ENCODE measurements at places on chromosomes 13 and 19.
A peak's percentile ranks its signal among the peaks of the same experiment; 100 is the strongest.

- peak; percentile 40 for DNase-seq
Observed at GRCh38 chr19:55638864-55639359, 1.9 kb upstream of the ZNF580 start.

- no peak for DNase-seq
Observed at GRCh38 chr13:31399690-31400089, 199.9 kb downstream of the B3GLCT start.

- DNase-seq, result peak; percentile 39
Observed at GRCh38 chr19:16367261-16367683, 42.6 kb downstream of the KLF2 start.

DNA sequence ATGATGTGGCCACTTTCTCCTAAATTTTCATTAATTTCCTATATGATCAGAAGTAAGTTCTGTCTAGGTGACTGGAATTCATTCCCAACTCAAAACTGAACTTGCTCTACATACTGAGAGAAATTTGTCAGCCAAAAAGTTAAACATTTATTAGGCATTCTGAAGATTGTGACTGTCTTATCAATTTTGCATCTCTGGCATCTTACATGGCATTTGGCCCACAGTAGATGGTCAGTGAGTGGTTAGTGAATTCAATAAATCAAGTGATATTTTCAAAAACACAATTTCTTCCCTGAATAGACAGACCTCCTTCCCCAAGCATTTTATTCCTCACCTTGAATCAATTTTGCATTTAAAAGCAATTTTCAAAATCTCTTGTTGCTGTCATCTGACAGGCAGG lies 363.2 kb upstream of the NBEA start:
- no peak for DNase-seq

GRCh38 chr13:101399365-101399764 lies 16.9 kb downstream of the NALCN start:
- DNase-seq, result no peak

DNA sequence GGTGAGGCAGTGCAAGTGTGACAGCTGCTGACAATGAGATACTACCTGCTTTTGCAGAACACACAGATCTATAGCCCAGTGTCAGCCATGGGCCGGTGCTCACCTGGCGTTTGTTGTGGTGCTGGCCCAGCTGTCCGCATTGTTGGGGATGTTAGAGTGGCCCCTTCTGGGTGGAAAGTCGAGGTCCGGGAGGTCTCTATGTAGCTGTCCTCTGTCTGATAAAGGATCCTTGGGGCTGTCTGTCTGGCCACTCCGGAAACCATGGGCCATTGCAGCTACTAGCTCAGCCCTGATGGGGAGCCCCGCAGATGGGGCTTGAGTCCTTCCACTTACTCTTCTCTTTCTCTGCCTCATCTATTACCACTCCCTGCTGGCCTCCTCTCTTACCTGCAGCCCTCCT lies 181.5 kb upstream of the TSHZ3 start:
- DNase-seq, result no peak

- DNase-seq, result no peak
Observed at GRCh38 chr19:34824686-34825085, 51.7 kb upstream of the ZNF599 start.

- no peak for DNase-seq
Observed at GRCh38 chr19:18193388-18194180, 566 bp downstream of the MPV17L2 start.

DNA sequence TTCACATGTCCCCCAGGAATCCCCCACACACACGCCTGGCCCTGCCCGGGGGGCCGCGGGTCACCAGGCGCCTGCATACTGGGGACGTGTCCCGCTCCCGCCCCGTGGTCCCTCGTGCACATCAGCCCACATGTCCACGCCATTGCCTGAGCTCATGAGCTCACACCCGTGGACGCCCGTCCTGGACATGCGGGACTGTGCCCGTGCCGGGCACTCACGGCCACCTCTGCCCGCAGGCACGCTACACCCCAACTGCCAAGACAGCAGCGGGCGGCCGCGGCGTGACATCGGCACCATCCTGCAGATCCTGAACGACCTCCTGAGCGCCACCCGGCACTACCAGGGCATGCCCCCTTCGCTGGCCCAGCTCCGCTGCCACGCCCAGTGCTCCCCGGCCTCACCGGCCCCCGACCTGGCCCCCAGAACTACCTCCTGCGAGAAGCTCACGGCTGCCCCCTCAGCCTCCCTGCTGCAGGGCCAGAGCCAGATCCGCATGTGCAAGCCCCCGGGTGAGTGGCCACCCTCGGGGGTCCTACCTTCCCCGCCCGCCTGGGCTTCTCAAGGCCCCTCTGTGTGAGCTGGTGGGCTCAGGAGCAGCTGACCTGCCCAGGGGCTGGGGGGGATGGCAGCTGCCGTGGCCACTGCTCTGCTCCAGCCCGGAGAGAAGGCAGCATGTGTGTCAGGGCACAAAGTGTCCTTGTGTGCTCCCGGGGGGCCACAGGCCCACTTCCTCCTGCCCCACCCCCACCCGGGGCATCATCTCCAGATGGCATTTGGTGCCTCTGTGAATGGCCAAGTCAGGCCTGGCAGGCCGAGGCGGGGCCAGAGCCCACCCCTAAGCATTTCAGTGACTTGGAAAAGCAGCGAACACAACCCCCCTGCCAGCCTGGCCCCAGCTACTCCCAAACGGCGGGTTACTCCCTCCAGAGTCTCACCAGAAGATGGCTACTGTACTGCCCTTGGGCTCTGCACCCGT lies 7.1 kb downstream of the MIDN start:
- DNase-seq, result no peak

GRCh38 chr13:60152114-60152513 lies 11.6 kb downstream of the DIAPH3 start:
- DNase-seq, result no peak

- no peak for DNase-seq
Observed at GRCh38 chr13:51849145-51850101, 4.4 kb upstream of the TMEM272 start.

DNA sequence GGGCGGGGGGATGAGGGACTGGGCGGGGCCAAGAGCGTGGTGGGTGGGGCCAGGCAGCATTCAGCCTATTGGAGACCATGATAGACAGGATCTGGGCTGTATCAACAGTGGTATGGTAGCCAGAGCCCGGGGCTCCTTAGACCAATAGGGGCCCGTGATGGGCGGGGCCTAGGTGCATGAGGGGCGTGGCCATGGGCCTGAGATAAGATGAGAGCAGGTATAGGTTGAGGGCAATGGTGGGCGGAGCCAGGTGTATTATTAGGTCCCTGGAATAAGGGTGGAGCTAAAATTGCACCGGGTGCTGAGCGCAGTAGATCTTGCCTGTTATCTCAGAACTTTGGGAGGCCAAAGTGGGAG lies 5.3 kb downstream of the ABCA7 start:
- peak; percentile 54 for DNase-seq

GRCh38 chr13:40316301-40316700 lies 350.1 kb downstream of the FOXO1 start:
- DNase-seq, result peak; percentile 20

DNA sequence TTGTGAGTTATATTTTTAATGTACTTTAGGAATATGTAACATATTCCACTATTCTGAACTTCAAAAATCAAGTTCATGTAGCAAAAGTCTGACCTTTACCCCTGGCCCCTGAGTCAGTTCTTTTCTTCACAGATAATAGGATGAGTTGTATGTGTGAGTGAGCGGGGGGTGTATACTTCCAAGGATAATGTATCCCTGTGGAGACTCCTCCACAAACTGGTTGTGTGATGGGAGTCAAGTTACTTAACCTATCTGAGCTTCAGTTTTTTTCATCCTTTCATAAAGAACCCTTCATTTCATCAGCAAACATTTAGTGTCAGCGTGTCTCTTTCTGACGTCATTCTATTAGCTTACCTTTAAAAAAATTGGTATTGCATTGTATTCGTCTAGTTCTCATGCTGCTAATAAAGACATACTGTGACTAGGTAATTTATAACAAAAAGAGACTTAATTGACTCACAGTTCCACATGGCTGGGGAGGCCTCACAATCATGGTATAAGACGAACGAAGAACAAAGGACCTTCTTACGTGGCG lies 288.1 kb upstream of the GPC6 start:
- DNase-seq, result no peak

DNA sequence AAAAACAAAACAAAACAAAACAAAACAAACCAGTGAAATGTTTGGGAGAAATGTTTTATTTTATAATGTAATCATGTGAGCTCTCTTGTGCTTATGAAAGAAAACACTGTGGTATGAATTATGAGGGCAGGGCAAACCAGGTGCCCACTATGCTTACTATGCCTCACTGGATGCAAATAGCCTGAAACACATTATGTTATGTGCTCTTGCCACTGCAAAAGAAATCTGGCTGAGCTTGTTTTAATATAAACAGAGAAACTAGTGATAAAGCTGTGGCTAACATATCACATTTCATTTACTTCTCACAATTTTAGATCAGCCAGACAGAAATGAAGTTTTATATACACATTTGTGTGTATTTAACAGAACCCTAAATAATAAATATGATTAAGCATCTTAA lies 8.7 kb upstream of the NBEA start:
- DNase-seq, result no peak

DNA sequence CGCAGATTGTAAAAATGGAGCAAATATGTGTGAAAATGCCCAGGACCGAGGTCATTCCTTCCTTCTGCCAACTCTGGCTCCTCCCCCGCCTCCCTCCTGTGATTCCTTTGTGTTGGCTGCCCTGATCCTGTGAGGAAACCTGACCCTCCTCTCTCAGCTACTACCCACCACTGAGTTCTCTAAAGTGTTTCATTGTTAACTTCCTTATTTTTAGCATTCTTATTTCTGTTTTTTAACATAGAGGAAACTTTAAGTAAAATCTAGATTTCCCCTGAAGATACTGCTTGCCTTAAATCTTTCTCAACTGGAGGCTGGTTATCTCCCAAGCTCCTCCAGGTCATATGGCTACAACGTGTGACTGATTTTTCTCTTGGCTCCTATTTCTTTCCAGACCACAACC lies 21.7 kb upstream of the FBXL3 start:
- no peak for DNase-seq

GRCh38 chr19:39969266-39969665 lies 1.7 kb upstream of the PSMC4 start:
- no peak for DNase-seq

- DNase-seq, result no peak
Observed at GRCh38 chr13:60062502-60062901, 101.2 kb downstream of the DIAPH3 start.

DNA sequence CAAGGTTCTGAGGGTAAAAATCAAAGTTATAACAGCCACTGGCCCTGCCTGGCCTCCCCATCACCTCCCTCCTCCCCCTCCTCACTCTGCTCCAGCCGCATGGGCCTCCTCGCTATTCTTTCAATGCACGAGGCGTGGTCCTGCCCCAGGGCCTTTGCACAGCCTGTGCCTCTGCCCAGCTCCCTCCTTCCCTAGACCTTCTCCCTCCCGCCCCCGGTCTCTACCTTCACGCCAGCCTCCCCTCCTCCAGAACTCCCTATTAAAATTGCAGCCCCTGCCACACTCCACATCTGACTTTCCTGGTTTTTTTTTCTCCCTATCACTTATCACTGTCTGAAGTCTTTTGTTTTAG lies 3.3 kb downstream of the RAX2 start:
- DNase-seq, result no peak

DNA sequence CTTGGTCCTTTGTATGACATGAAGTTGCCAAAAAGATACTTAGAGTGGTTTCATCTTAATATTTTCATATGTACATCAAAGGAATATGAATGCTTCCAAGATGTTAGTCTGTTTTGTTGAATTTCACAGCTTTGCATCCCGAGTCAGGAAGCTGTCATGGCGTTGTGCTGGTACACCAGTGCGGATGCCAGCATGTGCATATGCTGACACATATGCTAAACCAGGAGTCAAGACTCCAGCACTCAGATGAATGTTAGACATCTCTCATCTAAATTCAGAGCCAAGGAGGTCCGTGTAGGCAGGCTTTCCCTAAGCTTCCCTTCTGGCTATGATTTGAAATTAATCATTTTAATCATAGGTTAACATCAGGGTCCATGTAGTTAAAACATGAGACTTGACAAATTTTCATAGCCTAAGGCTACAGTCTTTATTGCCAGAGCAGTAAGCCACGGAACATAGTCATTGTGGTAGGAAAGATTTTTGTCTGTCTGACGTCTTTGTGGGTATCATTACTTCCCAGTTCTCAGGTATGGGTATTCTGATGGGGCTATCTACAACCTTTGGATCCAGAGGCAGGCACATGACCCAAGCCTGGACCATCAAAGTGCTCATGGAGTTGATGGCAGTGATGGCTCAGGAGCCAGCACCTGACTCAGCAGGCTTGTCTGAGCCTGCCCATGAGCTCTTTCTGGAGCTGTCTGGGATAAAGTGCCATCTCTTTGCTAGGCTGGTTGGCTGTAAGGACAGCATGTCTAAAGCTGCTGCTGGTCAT lies 246.1 kb downstream of the KCNRG start:
- no peak for DNase-seq

GRCh38 chr13:64369121-64369520 lies 2861.0 kb downstream of the PCDH9 start:
- no peak for DNase-seq

DNA sequence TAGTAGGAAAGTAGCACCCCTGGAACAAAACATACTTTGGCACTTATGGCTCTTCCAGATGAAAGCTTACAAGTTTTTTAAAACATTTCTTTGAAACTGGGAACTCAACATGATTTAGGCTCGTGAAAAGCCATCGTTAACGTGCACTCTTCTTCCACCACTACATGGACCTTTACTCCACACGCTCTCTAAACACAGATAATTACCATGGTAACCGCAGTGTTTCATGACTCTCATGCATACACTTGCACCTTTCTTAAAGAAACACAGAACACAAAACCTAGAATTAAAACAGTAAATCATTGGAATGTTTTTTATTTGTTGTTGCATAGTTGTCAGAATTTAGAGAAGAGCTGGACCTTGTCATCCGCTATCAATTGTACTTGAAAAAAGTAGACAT lies 154.3 kb downstream of the FGF9 start:
- no peak for DNase-seq

- DNase-seq, result no peak
Observed at GRCh38 chr13:48477191-48477855, 55.6 kb downstream of the RCBTB2 start.

DNA sequence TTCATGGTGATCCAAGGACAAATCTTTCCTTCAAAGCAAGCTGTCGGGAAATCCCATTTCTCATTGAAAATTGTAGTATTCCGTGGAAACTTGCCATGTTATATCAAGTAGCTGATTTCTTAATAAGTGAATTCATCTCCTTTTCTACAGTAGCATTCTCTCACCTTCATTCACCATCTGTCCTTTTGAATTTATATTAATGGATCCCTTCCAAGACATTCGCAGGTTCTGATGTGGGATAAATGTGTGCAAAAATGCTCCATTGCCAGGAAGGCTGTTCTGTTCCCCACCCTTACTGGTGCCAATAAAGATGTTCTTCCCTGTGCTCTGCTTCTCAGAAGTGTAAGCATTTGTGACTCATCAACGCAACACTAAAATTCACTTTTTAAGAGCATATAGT lies 36.2 kb downstream of the AMER2 start:
- DNase-seq, result no peak

DNA sequence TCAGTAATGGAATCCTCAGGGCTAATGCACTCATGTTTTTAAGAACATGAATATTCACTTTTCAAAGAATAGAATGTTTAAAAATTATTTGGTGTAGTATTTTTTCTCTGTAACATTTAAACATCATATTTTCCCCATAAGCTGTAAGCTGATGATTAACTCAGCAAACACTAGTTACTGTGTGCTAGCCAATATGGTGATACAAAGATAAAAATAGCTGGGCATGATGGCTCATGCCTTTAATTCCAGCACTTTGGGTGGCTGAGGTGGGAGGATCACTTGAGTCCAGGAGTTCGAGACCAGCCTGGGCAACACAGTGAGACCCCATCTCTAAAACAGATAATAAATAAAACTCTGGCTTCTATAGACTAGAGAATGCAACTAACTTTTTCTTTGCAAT lies 13.2 kb downstream of the RNF17 start:
- DNase-seq, result no peak

- DNase-seq, result no peak
Observed at GRCh38 chr13:20217168-20217567, 15.0 kb downstream of the GJB6 start.
